CD4-positive, alpha-beta T cell treated with Interleukin-4 for 1 hour (primary cell): ENCODE measurements at places on chromosomes 6 and 20.

DNA sequence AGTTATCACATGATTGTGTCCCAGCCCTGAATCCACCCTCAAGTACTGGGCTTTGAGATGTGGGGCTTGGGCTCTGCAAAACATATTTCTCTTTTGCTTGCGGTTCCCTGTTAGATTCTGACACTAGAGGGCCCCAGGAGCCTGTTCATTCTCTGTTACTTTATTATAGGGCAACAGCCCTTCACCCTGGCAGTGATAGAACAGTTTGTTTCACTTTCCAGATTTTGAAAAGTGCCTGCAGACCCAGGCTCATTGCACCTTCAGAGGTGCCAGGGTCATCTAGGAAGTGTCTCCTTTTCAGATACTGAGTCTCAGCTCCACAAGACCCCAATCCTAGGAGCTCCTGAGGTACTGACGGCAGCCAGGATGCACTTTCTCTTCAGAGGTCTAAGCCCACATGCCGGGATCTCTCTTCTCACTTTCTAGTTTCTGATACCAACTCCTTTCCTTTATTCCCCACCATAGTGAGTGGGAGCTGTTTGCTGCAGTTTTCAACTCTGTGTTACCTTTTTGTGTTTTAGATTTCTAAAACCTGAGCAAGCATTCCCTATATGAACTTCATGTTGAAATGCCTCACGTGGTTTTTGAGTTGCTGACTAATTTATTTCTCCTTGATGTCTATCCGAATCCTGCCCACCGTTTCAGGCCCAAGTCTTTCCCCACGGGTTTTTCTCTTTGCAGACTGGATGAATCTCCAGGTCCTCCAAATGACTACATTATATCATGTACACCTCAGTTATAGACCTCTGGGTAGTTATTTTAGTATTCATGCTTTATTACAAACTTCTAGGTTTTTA, 10.9 kb downstream of the ABT1 start:
- peak; percentile 60 for DNase-seq

DNA sequence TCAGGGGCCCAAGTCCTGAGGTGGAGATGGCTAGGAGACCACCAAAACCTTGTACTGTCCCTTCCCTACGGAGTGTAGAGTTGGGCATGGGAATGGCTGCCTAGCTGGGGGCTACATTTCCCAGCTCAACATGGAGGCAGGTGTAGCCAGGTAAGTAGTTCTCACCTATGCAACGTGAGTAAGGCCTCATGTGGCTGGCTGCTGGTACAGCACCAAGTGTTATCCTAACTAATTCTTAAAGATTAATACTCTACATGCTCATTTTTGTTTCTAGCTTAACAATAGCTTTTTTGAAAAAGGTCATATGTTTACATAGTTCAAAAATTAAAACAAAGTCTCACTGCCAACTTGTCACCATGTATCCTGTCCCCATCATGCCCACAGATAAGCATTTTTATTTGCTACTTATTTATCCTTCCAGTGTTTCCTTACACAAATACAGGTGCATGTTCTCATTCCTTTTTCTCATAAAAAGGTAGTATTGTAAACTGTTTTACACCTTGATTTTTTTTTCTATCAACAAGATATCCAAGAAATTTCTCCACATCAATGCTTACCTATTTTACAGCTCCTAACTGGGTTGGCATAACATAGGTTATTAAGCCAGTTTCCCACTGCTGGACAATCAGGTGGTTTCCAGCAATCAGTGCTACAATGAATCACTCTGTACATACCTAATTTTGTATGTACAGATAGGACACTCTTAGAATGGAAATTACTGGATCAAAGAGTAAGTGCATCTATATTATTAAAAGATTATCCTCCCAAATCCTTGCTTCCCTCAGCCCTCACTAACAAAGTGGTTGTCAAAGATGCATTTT, 25.5 kb downstream of the ABHD12 start:
- no peak for DNase-seq

DNA sequence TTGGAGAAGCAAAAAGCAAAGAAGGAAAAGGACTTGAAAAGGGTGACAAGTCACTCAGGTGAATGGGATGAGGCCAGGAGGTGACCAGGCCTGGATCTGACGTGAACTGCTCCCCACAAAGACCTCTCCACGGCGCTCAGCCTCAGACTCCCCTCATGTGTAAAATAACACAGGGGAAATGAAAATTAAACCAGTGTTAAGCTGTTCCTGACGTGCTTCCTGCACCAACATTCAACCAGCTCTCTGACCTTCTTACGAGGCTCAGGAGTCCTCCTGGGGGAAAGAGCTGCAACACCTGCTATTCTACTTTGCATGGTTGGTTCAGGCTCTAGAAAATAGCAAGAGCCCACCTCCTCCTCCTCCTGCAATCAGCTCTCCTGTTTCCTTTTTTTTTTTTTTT, 256.7 kb downstream of the ATXN1 start:
- DNase-seq = no peak

GRCh38 chr6:53042112-53042511, 23.1 kb upstream of the FBXO9 start:
- DNase-seq = no peak

GRCh38 chr6:14824060-14824459, 421.8 kb upstream of the JARID2 start:
- DNase-seq = no peak

DNA sequence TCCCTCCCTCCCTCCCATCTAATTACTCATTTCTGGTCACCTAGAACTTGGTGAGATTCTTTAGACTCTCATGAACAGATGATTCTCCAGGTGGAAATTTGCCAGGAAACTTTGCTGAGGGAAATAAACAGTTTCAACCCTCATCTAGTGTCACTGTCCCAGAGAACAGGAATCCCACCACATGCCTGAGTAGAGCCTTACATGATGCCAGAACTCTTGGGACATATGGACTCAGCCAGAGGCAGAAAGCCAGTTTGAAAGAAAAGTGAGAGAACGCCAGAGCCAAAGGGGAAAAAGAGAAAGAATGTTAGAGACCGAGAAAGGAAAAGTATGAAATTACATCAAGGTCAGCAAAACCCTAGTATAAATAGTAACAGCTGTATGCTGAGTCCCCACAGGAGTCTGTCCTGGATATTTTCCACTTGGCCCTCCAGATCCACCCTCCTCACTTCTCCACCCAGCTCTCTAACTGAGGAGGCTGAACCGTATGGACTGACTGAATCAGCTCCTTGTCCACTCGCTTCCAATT, 127.5 kb upstream of the COL21A1 start:
- no peak for DNase-seq

DNA sequence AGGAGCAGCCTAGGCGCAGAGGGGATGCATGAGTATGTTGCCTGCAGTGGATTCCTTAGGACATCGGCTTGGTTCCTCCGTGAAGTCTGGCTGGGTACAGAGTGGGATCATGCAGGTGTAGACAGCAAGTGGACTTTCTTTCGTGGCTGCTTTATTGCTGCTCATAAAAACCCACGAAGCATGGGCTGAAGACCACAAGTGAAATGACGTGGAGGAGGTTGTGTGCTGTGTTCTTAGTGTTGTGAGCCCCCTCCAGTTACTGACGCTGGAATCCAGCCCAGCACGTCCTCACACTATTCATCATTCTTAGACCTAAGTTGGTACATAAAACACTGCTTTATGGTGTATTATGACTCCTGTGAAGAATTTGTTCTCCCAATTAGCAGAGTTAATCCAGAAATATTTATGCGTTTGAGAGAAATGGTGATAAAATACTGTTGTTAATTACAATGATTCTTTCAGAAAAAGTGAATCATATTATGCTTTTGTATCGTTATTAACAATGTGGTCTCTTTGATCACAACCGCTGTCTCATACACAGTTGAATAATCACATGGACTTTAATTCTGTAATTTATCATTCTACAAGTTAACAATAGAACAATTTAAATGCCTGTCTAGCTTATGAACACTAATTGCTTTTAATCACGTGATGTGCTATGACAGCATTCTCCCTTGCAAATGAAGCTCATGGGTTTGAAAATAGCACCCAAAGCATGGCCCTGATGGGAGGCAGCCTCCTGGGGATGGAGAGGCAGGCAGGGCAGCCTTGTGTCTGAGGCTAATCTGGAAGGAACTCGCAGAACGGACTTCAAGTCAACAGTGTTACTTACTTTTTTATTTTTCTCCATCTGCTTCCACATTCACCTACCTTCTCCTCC, 233.9 kb upstream of the SYNDIG1 start:
- DNase-seq = no peak

GRCh38 chr6:107179004-107179403, 63.7 kb upstream of the BEND3 start:
- DNase-seq = no peak

GRCh38 chr6:33288921-33289783, at the start of the genes PFDN6 and WDR46:
Gene PFDN6, plus strand, starts transcription at chr6:33289601. Its CDS starts 256 bp downstream, at chr6:33289857.
Gene WDR46, minus strand, starts transcription at chr6:33289239. Its CDS starts 69 bp downstream, at chr6:33289170.
- peak; percentile 87 for DNase-seq

GRCh38 chr6:55902796-55903195, 27.4 kb upstream of the BMP5 start:
- DNase-seq = no peak

GRCh38 chr6:31948753-31949413, 3.0 kb downstream of the CFB start:
- no peak for DNase-seq

DNA sequence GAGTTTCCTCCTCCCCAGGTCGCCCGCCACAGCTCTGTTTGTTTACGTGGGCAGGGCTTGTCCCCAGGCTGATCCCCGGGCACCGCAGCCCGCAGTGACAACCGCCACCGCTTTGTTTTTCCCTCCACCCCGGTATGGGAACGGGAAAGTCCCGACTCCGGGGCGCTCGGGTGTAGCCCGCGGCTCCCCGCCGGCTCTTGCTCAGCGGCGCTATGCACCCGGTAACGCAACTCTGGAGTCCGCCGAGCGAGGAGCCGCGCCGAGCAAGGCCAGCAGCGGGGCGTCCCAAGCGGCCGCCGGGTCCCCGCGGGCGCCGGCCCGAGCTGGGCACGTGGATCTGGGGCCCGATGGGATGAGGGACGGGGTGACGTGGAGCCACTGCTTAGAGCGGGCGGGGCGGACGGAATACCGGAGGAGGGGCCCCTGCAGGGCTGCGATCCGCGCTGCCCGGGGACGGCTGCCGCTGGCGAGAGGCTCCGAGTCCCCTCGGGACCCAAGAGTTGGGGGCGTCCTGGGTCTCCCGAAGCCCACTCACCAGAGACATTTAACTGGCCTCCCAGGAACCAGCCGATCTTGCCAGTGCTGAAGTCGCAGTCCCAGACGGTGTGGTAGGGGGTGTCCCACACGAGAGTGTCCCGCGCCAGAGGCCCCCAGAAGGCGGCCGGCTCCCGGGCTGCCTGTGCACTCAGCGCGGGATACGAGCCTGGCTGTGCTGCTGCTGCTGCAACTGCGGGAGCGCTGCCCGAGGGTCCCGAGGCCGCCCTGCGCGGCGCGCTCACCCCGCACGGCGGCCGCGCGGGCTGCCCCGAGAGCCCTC, 497 bp downstream of the ACSS1 start:
- peak; percentile 87 for DNase-seq

DNA sequence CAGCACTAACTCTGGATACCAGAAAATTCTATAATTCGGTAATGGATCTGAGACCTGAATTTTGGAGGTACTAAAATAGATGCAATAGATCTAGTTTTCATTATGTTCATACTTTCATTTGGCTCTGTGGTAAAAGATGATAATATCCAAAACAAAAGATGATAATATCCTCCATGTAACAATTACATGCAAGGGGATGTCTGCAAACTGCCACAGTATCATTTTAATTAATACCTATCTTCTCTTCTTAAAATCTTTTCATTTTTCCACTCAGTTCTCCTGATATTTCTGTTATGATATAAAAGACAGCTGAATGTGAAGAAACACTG, 15.6 kb downstream of the BTN2A1 start:
- no peak for DNase-seq

GRCh38 chr6:95923518-95923917, 92.3 kb upstream of the FUT9 start:
- DNase-seq = no peak

DNA sequence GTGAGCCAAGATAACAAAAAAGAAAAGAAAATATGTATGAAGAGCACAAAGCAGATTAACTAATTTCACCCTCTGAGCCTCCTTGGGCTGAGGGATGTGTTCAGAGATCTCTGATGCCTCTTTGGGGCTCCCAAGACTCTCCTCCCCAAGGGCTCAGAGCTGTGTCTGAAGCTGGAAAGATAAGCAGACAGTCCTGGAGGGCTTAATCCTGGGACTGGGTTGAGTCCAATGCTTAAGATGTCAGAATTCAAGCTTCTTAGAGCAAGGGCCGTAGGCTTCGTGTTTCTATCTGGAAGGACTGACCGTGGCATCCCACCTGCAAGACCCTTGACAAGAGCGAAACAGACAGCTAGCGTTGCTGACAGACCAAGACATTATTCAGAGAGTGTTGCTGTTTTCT, 229.0 kb downstream of the ZMYND8 start:
- no peak for DNase-seq

DNA sequence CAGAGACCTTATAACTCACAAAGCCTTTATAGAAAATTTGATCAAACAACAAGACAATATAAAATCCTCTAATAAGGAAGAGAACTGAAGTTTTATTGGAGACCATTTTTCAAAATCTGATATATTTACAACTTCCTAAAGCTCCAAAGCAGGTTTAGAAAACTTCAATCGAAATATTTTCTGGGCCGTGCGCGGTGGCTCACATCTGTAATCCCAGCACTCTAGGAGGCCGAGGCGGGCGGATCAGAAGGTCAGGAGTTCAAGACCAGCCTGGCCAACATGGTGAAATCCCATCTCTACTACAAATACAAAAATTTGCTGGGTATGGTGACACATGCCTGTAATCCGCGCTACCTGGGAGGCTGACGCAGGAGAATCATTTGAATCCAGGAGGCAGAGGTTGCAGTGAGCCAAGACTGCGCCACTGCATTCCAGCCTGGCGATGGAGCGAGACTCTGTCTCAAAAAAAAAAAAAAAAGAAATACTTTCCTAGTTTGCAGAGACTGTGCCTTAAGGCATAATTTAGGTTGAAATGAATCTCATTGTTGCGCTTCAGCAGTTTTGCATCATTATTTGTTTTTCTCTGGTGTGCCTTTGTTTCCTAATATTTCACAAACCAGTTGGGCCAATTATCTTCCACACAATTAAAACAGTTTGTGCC, 60.6 kb upstream of the ASIP start:
- no peak for DNase-seq

DNA sequence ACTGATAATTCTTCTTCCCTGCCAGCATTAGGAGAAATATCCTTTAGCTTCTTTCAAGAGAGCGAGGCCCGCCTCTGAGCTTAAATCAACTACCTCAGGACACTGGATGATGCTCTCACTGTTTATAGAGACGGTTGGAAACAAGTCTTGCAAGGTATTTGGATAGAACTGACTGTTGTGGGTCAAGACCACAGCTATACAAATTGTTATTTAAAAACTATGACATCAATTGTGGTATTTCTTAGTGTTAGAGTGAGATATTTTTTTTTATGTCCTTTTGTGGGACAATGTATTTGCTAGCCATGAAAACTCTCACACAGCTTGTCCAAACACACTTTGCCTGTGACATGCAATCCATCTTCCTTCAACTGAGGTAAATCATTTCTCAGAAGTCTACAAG, 136.3 kb upstream of the PHACTR1 start:
- DNase-seq = no peak
